ENCODE measurements at places on chromosomes 2 and 18. TPM values are rescaled to one million over a fixed set of nuclear protein-coding genes. Genes with fewer than 3 reads are reported as not detected.

DNA sequence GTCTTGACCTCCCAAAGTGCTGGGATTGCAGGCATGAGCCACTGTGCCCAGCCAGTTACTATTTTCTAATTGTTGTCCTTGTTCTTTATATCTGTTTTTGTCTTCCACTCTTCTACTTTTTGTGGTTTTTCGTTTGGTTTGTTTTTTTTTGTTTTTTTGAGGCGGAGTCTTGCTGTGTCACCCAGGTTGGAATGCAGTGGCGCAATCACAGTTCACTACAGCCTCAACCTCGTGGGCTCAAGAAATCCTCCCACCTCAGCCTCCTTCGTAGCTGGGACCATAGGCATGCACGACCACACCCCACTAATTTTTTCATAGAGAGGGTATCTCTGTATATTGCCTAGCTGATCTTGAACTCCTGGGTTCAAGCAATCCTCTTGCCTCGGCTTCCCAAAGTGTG lies 100.7 kb downstream of the EHBP1 start:
- DNase-seq = no peak

GRCh38 chr18:71583252-71583651 lies 960.9 kb downstream of the CBLN2 start:
- DNase-seq = no peak

DNA sequence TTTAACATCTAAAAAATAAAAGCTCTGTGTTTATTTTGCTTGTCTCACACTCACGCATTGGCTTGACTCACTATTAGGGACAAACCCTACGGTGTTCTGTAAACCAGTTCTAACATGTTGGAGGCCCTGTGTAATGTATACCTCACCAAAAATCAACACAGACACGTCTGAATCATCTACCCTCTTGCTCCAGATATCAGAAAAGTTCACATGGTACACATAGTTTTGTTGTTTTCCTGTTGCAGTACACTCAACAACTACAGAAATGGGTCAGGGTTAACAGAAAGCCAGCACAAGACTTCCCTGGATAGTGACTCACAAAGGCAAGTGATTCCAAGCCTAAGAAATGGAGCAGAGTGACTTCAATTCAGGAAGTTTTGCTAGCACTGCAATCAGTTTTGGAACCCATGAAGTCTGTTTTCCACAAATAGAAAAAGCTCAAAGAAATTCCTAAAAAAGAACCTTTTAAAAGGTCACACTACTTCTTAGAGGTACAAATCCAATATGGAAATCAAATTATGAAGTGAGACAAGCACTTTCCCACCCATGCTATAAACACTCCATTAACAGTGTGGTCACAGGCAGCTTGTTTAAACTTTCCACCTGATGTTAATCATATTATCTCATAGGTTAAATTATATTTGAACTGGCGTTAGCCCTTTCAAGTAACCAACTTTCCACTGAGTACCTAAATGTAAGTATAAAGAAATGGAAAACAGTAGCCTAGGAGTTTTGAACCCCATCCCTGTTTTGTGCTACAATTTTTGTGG lies 87.4 kb downstream of the GAREM1 start:
- DNase-seq = no peak

- no peak for DNase-seq
Measured at GRCh38 chr2:234419726-234420125, 77.2 kb downstream of the ARL4C start.

GRCh38 chr2:213238753-213239495 lies 45.3 kb upstream of the SPAG16 start:
- no peak for DNase-seq

The SLC5A7 gene
- 0.24 TPM for polyA plus RNA-seq

The AMMECR1L gene
- 16.7 TPM for polyA plus RNA-seq

The DSG4 gene
- polyA plus RNA-seq = not detected

The RAB6C gene
- polyA plus RNA-seq = 0.24 TPM

All from muscle of arm (tissue), 14 donors.